ENCODE measurements at places on chromosomes 1 and 21. TPM values are rescaled to one million over a fixed set of nuclear protein-coding genes. Genes with fewer than 3 reads are reported as not detected.

GRCh38 chr1:182851825-182852224 lies 12.7 kb downstream of the DHX9 start:
- H3K36me3 ChIP-seq = peaks cover 4% of the 10 kb centered on the region
- peaks cover 8% of the 10 kb centered on the region for H3K4me1 ChIP-seq
- no peak overlapping the region for H3K27ac ChIP-seq
- no peak for DNase-seq
- H3K27me3 ChIP-seq = no peaks in the 10 kb centered on the region

DNA sequence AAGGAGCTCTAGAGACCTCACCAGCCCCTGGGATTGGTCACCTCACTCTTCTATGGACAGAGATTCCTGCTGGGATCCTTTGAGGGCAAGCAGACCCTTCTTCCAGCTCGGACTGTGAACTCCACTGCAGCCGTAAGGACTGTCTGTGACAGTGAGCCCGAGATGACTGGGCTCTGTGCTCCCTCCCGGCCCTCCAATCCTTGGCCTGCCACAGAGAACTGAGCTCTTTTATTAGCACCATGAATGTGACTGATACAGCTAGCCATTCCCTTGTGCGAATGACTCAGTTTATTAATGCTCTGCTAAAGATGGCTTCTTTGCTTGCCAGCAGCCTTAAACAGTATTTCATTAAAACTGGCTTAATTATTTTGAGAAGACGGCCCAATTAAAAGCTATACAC lies 194.6 kb upstream of the LMO4 start:
- H3K27me3 ChIP-seq = no peaks in the 10 kb centered on the region
- H3K4me1 ChIP-seq = peaks cover 27% of the 10 kb centered on the region
- no peak for DNase-seq
- H3K4me3 ChIP-seq = no peak overlapping the region
- no peaks in the 10 kb centered on the region for H3K36me3 ChIP-seq

CDA gene
- 0.81 TPM for total RNA-seq

DNA sequence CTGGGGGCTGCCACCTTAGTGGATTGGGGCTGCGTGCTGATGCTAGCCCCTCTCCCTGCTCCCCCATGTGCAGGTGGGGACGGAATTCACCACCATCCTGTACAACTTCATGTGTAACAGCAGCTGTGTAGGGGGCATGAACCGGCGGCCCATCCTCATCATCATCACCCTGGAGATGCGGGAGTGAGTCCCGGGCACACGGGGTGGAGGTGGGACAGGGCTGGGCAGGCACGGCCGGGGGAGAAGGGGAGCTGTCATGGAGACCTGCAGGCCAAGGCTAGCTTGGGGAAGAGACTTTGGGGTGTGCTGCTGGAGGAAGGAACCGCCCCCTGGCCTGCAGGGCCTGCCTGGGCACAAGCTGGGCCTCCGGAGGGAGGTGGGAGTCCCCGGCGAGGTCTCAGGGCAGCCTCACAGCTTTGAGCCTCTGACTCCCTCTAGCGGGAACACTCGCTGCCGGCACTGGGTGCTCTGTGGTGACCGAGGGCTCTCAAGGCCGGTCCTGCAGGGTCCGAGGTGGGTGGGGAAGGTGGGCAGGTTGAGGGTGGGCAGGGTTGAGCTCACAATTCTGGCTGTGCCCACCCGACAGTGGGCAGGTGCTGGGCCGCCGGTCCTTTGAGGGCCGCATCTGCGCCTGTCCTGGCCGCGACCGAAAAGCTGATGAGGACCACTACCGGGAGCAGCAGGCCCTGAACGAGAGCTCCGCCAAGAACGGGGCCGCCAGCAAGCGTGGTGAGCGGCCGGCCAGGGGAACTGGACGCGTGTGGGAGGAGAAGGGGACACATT lies 25.0 kb upstream of the CCDC27 start:
- DNase-seq = peak; percentile 60
- no peaks in the 10 kb centered on the region for H3K4me1 ChIP-seq
- no peak overlapping the region for H3K27ac ChIP-seq
- H3K36me3 ChIP-seq = no peaks in the 10 kb centered on the region
- H3K27me3 ChIP-seq = no peaks in the 10 kb centered on the region

DNA sequence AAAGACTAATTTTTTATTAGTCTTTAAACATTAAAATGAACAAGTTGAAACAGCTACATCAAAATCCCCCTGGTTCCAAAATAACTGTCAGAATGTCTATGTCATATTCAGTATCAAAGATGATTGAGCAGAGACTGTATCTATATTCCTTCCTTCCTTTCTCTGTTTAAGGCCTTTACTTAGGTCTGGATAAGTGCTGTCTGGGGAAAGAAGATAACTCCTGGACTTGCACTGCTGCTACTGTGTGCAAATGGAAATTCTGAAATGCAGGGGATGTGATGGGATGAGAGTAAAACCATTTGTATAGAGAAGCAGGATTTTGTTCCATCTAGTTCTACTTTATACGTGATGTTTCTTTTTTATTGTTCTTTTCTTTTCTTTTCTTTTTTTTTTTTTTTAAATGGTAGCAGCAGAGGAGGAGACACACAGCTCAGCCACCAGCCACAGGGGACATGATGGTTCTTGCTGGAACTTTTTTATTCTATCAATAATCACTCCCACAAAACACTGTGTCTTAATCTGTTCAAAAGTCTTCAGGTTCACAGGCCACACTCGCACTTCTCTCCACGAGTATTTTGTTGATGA lies 33.6 kb upstream of the FOXE3 start:
- H3K36me3 ChIP-seq = no peaks in the 10 kb centered on the region
- no peak overlapping the region for H3K4me3 ChIP-seq
- DNase-seq = no peak
- H3K27ac ChIP-seq = no peak overlapping the region
- no peaks in the 10 kb centered on the region for H3K4me1 ChIP-seq

GRCh38 chr1:189046127-189046526 lies 1431.5 kb downstream of the BRINP3 start:
- H3K27ac ChIP-seq = no peak overlapping the region
- H3K4me1 ChIP-seq = no peaks in the 10 kb centered on the region
- no peak for DNase-seq
- no peaks in the 10 kb centered on the region for H3K36me3 ChIP-seq
- H3K27me3 ChIP-seq = no peaks in the 10 kb centered on the region

DNA sequence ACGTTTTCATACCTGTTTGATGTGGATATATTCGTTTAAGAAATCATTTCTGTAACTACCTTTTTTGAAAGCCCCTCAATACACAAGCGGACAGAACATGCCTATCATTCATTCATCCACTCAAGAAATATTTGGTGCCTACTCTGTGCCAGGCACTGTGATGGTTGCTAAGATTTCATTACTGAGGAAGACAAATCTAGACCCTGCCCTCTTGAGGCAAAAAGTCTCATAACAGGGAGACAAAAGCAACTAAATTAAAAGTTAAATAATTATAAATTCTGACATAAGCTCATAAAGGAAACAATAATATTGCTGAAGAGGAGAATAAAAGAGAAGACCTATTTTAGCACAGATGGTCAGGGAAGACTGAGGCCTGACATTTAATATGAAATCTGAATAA lies 203.5 kb upstream of the ZNHIT6 start:
- no peaks in the 10 kb centered on the region for H3K36me3 ChIP-seq
- no peak overlapping the region for H3K27ac ChIP-seq
- H3K4me3 ChIP-seq = no peak overlapping the region
- H3K27me3 ChIP-seq = no peaks in the 10 kb centered on the region

- H3K27ac ChIP-seq = no peak overlapping the region
- no peak for DNase-seq
- no peaks in the 10 kb centered on the region for H3K4me1 ChIP-seq
- no peaks in the 10 kb centered on the region for H3K36me3 ChIP-seq
- no peaks in the 10 kb centered on the region for H3K27me3 ChIP-seq
Measured at GRCh38 chr1:41509270-41509671, 24.8 kb upstream of the EDN2 start.

ZNF648 gene
- total RNA-seq = 3.8 TPM

GRCh38 chr1:208923946-208924720 lies 659.4 kb upstream of the CAMK1G start:
- no peak overlapping the region for H3K4me3 ChIP-seq
- H3K27ac ChIP-seq = no peak overlapping the region
- H3K36me3 ChIP-seq = no peaks in the 10 kb centered on the region

DNA sequence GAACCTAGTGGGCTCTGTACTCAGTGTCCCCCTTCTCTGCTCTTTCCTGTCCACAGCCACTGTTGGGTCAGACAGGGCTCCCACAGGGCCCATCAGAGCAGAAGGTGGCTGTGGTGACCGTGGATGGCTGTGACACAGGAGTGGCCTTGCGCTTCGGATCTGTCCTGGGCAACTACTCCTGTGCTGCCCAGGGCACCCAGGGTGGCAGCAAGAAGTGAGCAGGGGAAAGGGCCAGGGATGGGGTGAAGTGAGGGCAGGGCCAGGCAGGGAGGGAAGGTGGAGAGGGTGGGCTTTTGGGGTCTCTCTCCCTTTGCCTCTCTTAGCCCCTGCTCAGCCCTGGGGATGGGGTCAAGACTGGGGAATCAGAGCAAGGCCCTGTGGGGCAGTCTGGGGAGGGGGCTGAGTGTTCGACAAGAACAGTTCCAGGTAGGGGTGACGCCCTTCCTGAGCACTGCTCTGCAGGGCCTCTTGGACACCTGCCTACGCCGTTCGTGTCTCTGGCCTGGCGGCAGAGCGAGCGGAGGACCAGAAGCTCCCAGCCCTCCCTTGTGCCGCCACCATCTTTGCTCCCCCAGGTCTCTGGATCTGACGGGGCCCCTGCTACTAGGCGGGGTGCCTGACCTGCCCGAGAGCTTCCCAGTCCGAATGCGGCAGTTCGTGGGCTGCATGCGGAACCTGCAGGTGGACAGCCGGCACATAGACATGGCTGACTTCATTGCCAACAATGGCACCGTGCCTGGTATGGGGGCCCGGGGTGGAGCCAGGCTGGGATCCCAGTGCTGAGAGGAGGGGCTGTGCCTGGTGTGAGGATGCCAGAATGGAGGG lies 13.1 kb downstream of the CELSR2 start:
- H3K4me1 ChIP-seq = peaks cover 16% of the 10 kb centered on the region
- no peak for DNase-seq
- H3K27me3 ChIP-seq = no peaks in the 10 kb centered on the region
- H3K36me3 ChIP-seq = no peaks in the 10 kb centered on the region
- no peak overlapping the region for H3K27ac ChIP-seq

DNA sequence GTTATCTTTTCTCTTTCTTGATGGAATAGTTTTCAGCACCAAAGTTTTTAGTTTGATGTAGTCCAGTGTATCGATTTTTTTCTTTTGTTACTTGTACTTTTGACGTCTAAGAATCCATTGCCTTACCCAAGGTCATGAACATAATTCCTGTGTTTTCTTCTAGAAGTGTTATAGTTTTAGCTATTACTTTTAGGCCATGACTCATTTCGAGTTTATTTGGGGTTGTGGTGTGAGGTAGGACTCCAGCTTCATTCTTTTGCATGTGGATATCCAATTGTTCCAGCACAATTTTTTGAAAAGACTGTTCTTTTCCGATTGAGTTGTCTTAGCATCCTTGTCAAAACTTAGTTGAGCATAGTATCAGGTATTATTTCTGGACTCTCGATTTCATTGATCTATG lies 79.4 kb upstream of the SELENON start:
- no peaks in the 10 kb centered on the region for H3K36me3 ChIP-seq
- no peaks in the 10 kb centered on the region for H3K27me3 ChIP-seq
- H3K4me1 ChIP-seq = no peaks in the 10 kb centered on the region
- H3K4me3 ChIP-seq = no peak overlapping the region

FAF1 gene
- 46.5 TPM for total RNA-seq

RGS16 gene
- total RNA-seq = 1.3 TPM

DNA sequence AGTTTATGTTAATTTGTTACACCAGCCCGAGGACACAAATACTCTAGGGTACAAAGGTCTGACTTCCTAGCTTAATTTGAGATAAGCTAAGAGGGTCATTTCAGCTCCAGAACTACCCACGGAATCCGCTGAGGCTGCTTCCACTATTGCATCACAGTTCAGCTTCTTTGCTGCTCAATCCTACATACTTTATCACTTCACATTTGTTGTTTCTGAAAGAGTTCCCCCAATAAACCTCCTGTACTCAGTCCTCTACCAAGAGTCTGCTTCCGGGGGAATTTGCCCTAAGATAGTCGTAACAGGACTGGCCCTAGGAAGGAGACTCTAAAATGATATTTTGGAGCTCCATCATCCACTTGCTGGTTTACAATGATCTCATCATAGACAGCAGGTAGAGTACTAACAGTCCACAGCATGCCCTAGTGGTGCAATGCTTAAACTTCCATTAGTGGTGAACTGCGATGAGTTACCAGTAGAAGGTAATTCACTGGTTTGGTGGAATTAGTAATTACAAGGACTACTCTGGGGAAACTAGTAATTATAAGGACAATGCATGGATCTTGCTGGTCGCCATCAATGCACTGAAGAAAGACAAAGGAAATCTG lies 229.3 kb downstream of the USH2A start:
- H3K27me3 ChIP-seq = no peaks in the 10 kb centered on the region
- no peaks in the 10 kb centered on the region for H3K4me1 ChIP-seq
- H3K4me3 ChIP-seq = no peak overlapping the region
- no peak for DNase-seq
- H3K36me3 ChIP-seq = no peaks in the 10 kb centered on the region

PTGER3 gene
- 0.43 TPM for total RNA-seq

DNA sequence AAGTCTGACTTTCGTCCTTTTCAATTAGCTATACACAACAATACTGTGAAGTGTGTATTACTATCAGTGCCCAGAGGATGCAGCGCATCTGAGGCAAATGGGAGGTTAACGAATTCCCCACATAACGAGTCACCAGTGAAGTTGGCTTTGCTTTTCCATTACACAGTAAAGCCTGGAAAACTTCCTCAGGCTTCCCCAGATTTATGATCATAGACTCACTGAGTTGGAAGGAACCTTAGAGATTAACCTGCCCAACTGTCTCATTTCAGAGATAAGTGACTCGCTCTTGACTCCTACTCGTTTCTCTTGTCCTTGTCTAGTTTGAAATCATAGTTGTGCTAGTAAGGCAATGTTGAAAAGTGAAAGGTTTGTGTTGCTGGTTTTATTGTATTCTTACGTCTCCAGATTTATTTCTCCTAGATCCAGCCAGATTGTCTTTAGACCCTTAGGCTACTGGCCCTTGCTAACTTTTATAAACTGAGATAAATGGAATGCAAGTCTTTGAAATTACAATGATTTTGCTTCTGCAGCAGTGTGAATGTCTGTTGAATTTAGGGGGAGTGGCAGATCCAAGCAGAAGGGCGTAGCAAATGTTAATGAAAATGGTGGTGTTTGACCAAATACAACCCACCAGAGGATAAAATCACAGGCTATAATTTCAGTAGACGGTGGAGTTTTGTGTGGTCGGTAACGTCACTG lies 17.3 kb downstream of the S1PR1 start:
- H3K4me1 ChIP-seq = no peaks in the 10 kb centered on the region
- DNase-seq = no peak
- no peak overlapping the region for H3K27ac ChIP-seq
- H3K4me3 ChIP-seq = no peak overlapping the region

OXCT2 gene
- 28.6 TPM for total RNA-seq

DNA sequence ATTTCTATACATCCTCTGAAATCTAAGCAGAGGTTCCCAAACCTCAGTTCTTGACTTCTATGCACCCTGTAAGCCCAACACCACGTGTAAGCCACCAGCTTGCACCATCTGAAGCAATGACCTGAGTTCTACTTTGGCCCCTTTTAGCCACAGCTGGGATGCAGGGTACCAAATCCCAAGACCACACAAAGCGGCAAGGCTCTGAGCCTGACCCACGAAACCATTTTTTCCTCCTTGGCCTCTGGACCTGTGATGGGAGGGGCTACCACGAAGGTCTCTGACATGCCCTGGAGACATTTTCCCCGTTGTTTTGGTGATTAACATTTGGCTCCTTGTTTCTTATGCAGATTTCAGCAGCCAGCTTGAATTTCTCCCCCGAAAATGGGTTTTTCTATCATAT lies 38.8 kb downstream of the STXBP3 start:
- no peak overlapping the region for H3K4me3 ChIP-seq
- no peak overlapping the region for H3K27ac ChIP-seq
- no peaks in the 10 kb centered on the region for H3K27me3 ChIP-seq
- DNase-seq = no peak
- no peaks in the 10 kb centered on the region for H3K36me3 ChIP-seq
